ENCODE measurements at places on chromosomes 5 and 9. TPM values are rescaled to one million over a fixed set of nuclear protein-coding genes. Genes with fewer than 3 reads are reported as not detected.

HRCT1 gene
- not detected for polyA plus RNA-seq

CARTPT gene
- not detected for polyA plus RNA-seq

SPACA9 gene
- polyA plus RNA-seq, result 3.1 TPM

NME5 gene
- polyA plus RNA-seq, result not detected

ORM2 gene
- not detected for polyA plus RNA-seq

IL13 gene
- polyA plus RNA-seq, result not detected

GGTA1 gene
- 0.22 TPM for polyA plus RNA-seq

DNA sequence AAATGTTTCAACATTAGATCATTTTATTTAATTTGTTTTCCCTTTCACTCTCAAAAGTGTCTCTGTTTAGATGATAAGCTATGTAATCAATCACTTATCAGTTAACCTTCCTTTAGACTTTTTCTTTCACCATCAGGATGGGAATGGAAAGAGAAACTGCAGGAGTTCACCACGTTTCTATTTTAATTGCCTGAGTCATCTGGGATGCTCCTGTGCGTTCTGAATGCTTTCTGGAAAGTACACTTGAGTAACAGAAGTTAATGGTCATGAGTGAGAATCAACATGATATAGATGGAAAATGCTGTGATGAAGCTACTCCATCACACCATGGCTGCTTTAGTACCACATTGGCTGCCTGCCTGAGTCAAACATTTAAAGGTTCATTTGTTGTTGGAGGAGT lies 783.3 kb upstream of the CDH9 start:
- DNase-seq, result no peak

- DNase-seq, result no peak
These were observed 14.7 kb upstream of the MED27 start for GRCh38 chr9:132094314-132094791.

DNA sequence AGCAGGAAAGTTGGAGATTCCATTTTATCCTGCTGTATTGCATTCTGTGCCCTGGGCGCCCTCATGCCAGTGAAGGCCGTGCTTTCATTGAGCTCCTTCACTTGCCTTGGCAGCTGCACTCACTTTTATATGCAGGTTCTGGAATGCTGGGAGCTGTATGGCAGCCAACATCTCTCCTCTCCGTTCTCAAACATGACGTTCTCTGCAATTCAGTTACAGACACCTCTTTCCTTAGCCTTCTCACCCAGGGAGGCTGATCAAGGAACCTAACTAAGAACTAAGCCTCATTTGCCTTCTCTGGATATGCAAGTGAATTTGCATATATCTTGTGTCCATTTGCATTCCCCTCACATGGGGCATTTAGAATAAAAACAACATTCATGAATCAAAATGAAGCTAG lies 29.4 kb upstream of the PURA start:
- DNase-seq, result no peak

DNA sequence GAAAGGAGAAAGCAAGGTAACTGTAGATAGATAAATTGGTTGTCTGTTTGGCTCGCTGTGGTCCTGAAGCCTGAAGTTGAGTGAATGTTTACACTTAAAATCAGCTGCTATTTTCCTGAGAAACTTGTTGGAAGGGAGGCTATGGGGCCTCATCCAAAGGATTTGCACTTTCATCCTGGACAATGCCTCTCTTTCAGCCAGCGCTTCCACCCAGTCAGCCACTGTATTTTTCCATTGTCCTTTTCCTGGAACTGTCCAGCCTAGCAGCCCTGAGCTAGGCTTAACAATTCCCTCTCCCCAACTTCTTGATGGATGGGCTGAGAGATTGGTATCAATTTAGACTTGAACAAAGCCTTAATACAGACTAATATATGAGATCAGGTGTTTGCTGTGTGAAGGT lies 429.2 kb downstream of the DMAC1 start:
- DNase-seq, result no peak

DNA sequence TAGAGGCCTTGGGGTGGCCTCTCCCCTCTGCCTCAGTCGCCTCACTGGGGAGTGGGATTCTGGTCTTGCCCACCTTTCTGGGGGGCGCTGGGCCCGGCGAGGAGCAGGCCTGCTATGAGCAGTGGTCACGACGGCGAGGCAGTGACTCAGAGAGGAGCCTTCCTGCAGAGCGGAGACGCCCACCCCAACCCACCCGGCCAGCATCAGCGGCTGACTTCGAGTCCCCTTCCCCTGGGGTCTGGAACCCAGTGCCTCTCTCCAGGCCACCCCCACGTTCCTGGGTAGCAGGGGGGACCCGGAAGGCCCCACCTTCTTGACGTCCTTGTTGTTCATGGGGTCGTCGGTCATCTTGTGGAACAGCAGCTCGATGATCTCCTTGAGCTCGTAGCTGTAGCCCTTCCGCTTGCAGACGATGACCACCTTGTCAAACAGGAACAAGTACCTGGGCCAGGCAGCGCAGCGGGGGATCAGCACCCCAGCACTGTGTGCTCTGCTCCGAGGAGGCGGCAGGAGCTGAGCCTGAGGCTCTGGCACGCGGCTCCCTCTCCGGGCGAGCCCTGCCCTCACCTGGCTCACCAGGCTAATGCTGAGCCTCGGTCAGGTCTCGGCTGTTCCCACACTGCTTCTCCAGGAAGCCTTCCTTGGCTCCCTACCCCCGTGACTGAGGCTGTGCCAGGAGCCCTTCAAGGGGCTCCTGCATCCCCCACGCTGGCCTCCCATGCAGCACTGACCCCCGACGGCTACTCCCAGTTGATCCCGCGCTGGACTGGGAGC lies 50.1 kb upstream of the SARDH start:
- DNase-seq, result no peak

- no peak for DNase-seq
These were observed 3.2 kb upstream of the PJA2 start for GRCh38 chr5:109412981-109413402.

DNA sequence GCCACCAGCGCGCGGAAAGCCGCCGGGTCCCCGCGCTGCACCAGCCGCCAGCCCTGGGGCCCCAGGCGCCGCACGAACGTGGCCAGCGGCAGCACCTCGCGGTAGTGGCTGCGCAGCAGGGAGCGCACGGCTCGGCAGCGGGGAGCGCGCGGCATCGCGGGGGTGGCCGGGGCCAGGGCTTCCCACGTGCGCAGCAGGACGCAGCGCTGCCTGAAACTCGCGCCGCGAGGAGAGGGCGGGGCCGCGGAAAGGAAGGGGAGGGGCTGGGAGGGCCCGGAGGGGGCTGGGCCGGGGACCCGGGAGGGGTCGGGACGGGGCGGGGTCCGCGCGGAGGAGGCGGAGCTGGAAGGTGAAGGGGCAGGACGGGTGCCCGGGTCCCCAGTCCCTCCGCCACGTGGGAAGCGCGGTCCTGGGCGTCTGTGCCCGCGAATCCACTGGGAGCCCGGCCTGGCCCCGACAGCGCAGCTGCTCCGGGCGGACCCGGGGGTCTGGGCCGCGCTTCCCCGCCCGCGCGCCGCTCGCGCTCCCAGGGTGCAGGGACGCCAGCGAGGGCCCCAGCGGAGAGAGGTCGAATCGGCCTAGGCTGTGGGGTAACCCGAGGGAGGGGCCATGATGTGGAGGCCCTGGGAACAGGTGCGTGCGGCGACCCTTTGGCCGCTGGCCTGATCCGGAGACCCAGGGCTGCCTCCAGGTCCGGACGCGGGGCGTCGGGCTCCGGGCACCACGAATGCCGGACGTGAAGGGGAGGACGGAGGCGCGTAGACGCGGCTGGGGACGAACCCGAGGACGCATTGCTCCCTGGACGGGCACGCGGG lies at the start of gene TERT:
TSS of gene TERT (minus strand) at position 234 of the 815 bp plus-strand sequence. CDS start at position 155, 79 bp downstream.
- DNase-seq, result peak; percentile 50

GRCh38 chr5:160685695-160686094 lies 166.3 kb downstream of the ATP10B start:
- no peak for DNase-seq

- DNase-seq, result no peak
These were observed 92.1 kb downstream of the TLE4 start for GRCh38 chr9:79663878-79664277.

DNA sequence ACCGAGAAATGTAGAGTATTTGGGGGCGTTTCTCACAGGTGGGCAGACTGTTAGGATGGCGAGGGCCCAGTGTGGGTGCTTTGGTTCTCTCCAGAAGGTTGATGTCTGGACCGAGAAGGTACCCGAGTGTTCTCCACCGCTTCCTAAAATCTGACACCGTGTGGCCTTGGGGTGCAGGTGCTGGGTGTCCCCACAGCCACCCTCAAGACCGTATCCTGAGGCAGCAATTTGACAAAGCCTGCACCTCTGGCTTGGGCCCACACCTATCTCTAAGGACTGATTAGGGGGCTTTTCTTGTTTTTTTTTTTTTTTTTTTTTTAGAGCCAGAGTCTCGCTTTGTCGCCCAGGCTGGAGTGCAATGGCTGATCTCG lies 1.3 kb downstream of the PPP1R26 start:
- DNase-seq, result no peak

- no peak for DNase-seq
These were observed 72.9 kb downstream of the TARS1 start for GRCh38 chr5:33513462-33514185.

- no peak for DNase-seq
These were observed 170.9 kb upstream of the CHD1 start for GRCh38 chr5:99099691-99100090.

DNA sequence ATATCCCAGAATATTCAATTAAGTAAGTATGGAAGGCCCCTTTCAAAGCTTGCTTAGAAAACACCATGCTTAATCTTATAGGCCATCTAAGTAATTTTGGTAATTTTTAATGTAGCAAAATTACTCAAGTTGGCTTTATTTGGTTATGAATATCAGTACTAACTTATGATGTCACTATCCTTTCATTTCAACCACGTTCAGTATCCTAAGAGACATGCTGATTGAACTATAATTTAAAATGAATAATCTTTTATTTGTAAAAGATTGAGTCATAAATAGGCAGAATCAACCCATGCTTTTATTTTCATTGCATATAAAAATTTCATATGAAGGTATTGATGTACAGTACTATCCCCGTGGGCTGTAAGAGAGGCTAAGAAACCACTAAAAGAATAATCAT lies 386.9 kb downstream of the RAB3C start:
- DNase-seq, result no peak

GRCh38 chr5:123752552-123753179 lies 240.7 kb downstream of the CSNK1G3 start:
- no peak for DNase-seq

DNA sequence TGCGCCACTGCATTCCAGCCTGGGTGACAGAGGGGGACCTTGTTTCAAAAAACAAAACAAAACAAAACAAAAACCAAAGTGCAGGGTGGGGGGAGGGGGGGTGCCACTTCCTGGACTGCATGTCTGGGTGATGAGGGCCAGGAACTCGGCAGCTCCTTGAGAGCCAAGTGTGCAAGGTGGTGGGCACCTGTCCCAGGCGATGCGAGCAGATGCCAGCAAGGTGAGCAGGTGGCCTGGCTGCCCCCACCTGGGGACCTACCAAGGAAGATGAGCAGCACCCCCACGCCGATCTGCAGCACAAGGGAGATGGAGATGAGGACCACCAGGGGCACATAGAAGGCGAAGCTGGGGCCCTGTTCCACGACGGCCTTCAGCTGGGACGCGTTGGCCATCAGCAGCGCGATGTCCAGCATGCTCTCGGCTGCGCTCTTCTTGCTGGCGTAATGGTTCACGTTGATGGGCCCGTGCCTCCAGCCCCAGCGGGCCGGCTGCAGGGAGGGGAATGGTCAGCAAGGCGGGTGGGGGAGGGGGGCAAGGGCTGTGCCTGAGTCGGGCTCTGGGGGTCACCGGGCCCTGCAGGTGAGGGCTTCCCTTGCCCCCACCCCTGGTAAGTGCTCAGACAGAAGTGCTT lies 7.8 kb downstream of the NINJ1 start:
- DNase-seq, result no peak

- DNase-seq, result no peak
These were observed 604.2 kb upstream of the CLINT1 start for GRCh38 chr5:158463188-158463587.

- no peak for DNase-seq
These were observed 313.2 kb downstream of the SLIT3 start for GRCh38 chr5:168987543-168988300.

DNA sequence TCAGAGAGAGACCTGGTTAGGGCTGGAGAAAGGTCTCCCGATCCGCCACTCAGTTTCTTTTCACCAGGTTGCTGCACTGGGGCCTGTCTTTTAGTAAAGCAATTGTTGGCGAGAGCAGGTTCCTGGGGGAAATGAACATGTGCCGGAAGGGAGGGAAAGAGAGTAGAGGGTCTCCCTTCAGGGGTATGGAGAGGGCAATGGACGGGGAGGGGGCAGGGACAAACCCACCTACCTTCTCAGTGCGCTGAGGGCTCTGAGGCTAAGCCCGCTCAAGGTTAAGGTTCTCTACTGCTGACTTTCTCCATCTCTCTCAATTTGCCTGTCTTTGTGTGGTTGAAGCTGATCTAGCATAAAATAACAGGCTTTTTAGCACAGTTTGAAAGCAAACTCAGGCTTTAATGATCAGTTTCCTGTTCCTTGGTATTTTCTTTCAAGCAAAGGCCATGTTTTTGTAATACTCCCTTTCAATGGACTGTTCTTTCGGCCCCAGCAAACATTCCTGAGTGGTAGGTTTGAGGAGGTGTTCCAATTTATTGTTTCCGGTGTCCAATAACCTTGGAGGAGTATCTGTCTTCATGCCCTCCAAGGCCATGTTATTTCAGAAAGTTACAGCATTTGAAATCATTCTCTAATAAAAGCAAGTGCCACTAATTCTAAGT lies 25.5 kb upstream of the TRAF1 start:
- DNase-seq, result no peak
